Esophagus muscularis mucosa (tissue), 4 donors: ENCODE measurements at places on chromosomes 2 and 18. TPM values are rescaled to one million over a fixed set of nuclear protein-coding genes. Genes with fewer than 3 reads are reported as not detected.
A peak's percentile ranks its signal among the peaks of the same experiment; 100 is the strongest.

SCN9A gene
- total RNA-seq: 4.2 TPM

IL18R1 gene
- 11.8 TPM for total RNA-seq

C2orf15 gene
- not detected for total RNA-seq

DRC1 gene
- total RNA-seq: 0.45 TPM

CNPPD1 gene
- total RNA-seq: 98.0 TPM

UGT1A5 gene
- total RNA-seq: not detected

- no peak overlapping the region for H3K4me3 ChIP-seq
- H3K27me3 ChIP-seq: no peaks in the 10 kb centered on the region
- no peaks in the 10 kb centered on the region for H3K4me1 ChIP-seq
- H3K36me3 ChIP-seq: no peaks in the 10 kb centered on the region
- DNase-seq: no peak
- H3K27ac ChIP-seq: no peak overlapping the region
Observed at GRCh38 chr2:198630384-198630783, 826.0 kb downstream of the PLCL1 start.

GRCh38 chr2:38643021-38643671, 22.8 kb upstream of the GALM start:
- H3K4me3 ChIP-seq: no peak overlapping the region
- DNase-seq: no peak
- H3K27ac ChIP-seq: no peak overlapping the region
- no peaks in the 10 kb centered on the region for H3K27me3 ChIP-seq

- no peaks in the 10 kb centered on the region for H3K27me3 ChIP-seq
- peak; percentile 91 for DNase-seq
- no peaks in the 10 kb centered on the region for H3K36me3 ChIP-seq
- H3K4me1 ChIP-seq: peaks cover 70% of the 10 kb centered on the region
- H3K27ac ChIP-seq: peak overlapping the region; percentile 34
Observed at GRCh38 chr2:215831296-215831913, 181.9 kb downstream of the MREG start.

GRCh38 chr2:235555371-235555770, 61.5 kb downstream of the AGAP1 start:
- H3K4me3 ChIP-seq: no peak overlapping the region
- H3K27me3 ChIP-seq: no peaks in the 10 kb centered on the region
- H3K27ac ChIP-seq: no peak overlapping the region
- H3K4me1 ChIP-seq: peaks cover 23% of the 10 kb centered on the region
- DNase-seq: no peak

DNA sequence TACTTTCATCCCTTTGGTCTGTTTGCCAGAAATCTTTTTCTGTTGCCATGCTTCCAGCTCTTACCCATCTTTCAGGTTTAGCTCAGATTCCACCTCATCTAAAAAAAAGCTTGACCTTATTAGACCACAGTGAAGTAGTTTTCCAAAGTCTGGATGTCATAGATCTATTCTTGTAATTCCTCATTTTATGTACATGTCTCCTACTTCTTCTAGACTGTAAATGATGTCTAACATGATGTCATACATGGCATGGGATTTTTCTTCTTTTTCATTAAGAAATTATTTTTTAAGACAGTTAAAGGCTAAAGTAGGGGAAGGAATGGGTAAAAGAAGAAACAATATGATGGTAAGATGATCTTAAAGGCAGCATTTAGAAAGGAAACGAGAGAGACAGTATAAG, 11.3 kb downstream of the GLS start:
- peaks cover 57% of the 10 kb centered on the region for H3K4me1 ChIP-seq
- H3K27me3 ChIP-seq: no peaks in the 10 kb centered on the region
- DNase-seq: no peak

- no peaks in the 10 kb centered on the region for H3K36me3 ChIP-seq
- peaks cover 24% of the 10 kb centered on the region for H3K4me1 ChIP-seq
- H3K4me3 ChIP-seq: no peak overlapping the region
- peak overlapping the region; percentile 61 for H3K27ac ChIP-seq
- no peak for DNase-seq
Observed at GRCh38 chr18:9683418-9684396, 24.4 kb upstream of the RAB31 start.

GRCh38 chr2:120271711-120272379, 19.2 kb downstream of the RALB start:
- no peak overlapping the region for H3K27ac ChIP-seq
- H3K4me1 ChIP-seq: peaks cover 9% of the 10 kb centered on the region
- no peaks in the 10 kb centered on the region for H3K27me3 ChIP-seq
- H3K36me3 ChIP-seq: no peaks in the 10 kb centered on the region
- no peak for DNase-seq
- H3K4me3 ChIP-seq: no peak overlapping the region

DNA sequence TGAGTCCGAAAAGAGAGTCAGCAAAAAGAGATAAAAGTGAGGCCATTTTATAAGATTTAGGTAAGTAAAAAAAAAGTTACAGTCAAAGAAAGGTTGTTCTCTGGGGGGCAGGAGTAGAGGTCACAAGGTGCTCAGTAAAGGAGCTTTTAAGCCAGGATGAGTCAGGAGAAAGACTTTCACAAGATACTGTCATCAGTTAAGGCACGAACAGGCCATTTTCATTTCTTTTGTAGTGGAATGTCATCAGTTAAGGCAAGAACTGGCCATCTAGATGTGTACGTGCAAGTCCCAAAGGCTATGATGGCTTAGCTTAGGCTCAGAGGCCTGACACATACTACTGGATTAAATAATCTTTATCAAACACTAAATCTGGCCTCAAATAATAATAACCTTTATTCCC, 1207.3 kb upstream of the FAM98A start:
- no peaks in the 10 kb centered on the region for H3K36me3 ChIP-seq
- no peak overlapping the region for H3K4me3 ChIP-seq
- H3K27ac ChIP-seq: no peak overlapping the region

DNA sequence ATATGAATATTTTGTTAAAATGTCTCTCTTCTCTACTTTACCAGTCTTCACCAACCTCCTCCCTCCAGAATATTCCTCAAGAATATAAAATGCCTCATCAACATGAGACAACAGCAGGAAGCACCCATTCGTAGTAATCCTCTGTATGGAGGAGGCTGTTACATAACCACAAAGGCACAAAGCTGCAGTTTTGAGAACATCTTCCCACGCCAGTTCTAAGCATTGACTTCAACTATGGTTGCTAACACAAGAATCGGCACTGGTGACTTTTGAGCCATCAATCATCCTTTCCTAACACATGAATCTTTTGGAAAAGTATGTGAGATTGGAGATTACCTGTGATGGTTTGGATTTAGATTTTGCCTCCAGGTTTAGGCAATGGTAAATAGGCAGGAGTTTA, 54.9 kb upstream of the CYP1B1 start:
- H3K27me3 ChIP-seq: no peaks in the 10 kb centered on the region
- no peak overlapping the region for H3K4me3 ChIP-seq
- H3K4me1 ChIP-seq: peaks cover 12% of the 10 kb centered on the region
- no peak overlapping the region for H3K27ac ChIP-seq

- H3K27ac ChIP-seq: peak overlapping the region; percentile 28
- H3K36me3 ChIP-seq: no peaks in the 10 kb centered on the region
- H3K4me1 ChIP-seq: peaks cover 83% of the 10 kb centered on the region
Observed at GRCh38 chr2:30691948-30692828, 115.1 kb downstream of the CAPN13 start.

DNA sequence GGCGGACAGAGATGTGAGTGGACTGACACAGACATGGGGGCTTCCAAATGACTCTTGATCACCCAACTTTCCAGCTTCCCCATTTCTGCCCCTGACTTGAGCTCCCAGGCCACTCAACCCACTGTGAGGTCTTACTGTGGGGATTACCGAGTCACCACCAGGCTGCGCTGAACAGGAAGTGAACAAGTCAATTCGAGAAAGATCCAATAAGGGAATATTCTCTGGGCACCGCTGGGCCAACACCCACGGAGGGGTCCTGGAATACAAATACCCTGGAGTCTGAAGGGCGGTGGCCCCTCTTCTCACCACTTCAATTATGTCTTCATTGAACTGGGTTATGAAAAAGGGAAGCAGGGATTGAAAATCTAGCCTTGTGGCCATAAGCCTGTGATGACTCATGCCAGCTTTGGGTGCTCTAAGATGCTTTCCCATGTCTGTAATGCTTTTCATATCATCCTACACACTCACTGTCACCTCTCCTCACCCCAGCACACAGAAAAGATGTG, 37.7 kb downstream of the BCL11A start:
- H3K27ac ChIP-seq: no peak overlapping the region
- H3K4me3 ChIP-seq: no peak overlapping the region
- no peaks in the 10 kb centered on the region for H3K36me3 ChIP-seq

GRCh38 chr2:145638675-145639074, 1118.8 kb upstream of the ZEB2 start:
- no peak overlapping the region for H3K27ac ChIP-seq
- H3K4me1 ChIP-seq: no peaks in the 10 kb centered on the region
- H3K36me3 ChIP-seq: no peaks in the 10 kb centered on the region
